NCI-H460 (cell line): ENCODE measurements at places on chromosomes 6 and 20.
A peak's percentile ranks its signal among the peaks of the same experiment; 100 is the strongest.

- no peak for DNase-seq
Observed at GRCh38 chr20:61562897-61563504, 310.9 kb downstream of the CDH4 start.

- no peak for DNase-seq
Observed at GRCh38 chr20:48769069-48769983, 58.5 kb downstream of the PREX1 start.

- no peak for DNase-seq
Observed at GRCh38 chr6:148528292-148528691, 185.7 kb downstream of the SASH1 start.

DNA sequence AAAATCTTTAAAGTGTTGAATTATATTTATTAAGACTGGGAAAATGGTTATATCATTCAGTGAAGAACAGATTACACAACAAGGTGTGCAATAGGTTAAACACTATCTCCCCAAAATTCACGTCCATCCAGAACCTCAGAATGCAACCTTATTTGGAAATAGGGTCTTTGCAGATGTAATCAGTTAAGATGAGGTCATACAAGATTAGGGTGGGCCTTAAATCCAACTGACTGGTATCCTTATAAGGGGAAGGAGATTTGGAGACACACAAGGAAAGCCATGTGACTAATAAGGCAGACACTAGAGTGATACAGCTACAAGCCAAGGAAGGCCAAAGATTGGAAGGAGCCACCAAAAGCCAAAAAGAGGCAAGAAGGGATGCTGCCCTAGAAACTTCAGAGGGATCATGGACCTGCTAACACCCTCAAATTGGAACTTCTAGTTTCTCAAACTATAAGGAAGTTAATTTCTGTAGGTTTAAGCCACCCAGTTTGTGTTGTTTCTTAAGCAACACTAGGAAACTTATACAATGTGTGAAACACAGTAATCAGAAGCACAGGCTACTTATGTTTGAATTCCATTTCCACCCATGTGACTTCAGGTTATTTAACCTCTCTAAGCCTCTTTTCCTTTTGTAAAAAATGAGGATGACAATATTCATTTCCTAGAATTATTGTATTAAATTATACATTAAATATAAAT, 16.9 kb downstream of the ILRUN start:
- DNase-seq, result no peak

DNA sequence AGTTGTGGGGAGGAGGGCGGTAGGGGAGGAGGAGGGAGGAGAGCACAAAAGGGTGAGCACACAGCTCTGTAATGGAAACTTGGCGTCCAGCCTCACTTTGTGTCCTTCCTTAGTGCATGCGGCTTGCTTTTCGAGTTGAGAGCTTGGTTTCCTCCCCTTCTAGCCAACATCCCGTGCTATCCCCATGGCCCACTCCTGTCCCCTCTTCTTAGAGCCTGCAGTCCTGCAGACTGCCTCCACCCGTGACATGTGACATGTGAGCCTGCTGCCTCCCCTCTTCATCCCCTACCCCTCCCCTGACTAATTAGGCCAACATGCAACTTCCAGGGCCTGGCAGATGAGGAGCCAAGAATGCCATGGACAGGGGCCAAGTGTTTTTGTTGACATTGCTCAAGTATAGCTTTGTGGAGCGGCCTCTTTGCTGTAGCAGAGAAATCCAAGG, 63.2 kb downstream of the SLC24A3 start:
- no peak for DNase-seq

GRCh38 chr20:58583176-58583575, 67.9 kb upstream of the STX16 start:
- DNase-seq, result no peak

- no peak for DNase-seq
Observed at GRCh38 chr20:50336661-50337060, 146.0 kb downstream of the CEBPB start.

DNA sequence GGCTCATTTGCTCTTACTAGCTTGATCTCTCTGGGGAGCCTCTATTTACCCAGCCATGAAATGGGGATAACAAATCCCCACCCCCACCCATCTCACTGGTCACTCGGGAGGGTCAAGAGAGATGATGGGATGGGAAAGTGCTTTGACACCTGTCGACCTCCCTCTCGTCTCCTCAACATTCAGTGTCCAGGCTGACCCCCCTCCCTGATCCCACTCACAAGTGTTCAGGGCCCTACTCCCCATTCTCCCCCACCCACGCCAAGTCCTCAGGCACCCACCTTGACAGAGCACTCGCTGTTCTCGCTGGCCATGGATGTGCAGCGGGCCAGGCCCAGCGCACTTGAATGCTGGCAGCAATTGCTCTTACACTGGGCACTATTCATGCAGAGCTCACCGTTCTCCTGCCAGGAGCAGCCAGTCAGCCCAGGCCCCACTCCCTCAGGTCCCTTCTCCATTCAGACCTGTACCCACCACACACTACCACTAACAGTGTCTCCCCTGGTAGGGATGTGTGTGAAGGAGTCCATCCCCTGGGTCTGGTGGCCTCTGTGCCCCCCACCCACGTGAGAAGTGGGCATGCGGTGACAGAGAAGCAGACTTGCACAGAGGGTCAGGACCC, 1.6 kb downstream of the CLPS start:
- no peak for DNase-seq

GRCh38 chr6:15444881-15445280, 199.0 kb downstream of the JARID2 start:
- peak; percentile 59 for DNase-seq

DNA sequence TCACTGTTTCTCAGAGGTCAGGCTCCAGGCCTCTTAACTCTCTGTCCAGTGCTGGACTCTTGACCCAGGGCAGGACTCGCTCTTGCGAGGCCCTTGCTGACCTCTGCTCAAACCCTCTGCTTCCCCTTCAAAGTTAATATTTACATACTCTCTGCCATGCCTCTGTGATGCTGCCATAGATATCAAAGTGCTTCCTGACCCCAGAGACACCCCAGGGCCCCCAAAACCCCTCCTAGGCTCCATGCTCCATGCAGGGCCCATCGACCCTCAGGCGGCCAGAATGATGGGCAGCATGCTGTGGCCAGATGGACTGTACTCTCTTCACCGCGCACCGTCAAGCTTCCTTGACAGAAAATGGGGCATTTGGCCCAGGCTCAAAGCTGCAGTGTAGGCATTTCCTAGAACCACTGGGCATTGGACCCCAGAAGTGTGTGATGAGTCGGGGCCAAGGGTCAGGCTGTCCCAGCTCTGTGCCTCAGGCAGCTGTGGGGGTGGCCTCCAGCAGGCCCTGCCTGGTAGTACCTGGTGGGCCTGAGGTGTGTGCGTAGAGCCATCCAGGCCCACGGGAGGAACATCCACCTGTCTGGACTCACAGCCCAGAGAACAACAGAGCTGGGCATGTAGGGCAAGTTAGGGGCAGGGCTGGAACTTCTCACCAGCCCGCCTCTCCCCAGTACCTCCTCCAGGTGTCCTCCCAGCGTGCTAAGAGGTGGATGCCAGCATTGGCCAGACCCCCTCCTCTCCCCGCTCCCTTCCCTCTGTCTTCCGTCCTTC, 142.8 kb downstream of the VEGFA start:
- DNase-seq, result no peak

- no peak for DNase-seq
Observed at GRCh38 chr6:112179631-112180030, 74.7 kb downstream of the LAMA4 start.

- DNase-seq, result no peak
Observed at GRCh38 chr6:43391440-43392031, 22.1 kb upstream of the ZNF318 start.

DNA sequence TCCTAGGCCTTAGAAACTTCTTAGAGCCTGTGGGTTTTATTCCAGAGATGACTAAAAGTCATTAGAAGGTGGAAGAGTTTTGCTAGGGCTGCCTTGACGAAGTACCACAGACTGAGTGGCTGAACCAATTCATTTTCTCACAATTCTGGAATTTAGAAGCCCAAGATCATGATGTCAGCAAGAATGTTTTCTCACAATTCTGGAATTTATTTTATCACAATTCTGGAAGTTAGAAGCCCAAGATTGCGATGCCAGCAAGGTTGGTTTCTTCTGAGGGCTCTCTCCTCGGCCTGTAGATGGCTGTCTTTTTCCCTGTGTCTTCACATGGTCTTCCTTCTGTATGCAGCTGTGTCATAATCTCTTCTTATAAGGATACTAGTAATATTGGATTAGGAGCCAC, 672.9 kb upstream of the MARCKS start:
- DNase-seq, result no peak

DNA sequence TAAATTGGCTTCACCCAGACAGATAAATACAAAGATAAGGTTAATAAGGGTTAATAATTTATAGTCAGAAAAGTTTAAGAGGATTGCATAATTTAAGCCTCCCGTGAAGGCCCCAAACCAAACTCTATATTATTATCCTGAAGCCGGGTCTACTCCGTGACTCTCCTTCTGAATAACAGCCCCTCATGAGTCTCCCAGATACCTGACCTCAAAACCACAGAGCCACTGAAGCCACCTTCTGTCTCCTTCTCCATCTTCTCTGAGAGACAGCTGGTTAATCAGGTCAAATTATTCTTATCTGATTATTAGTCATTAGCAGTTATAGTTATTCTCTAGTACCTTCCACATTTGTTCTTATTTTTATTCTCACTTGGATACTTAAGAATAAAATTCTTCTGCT, 569.2 kb upstream of the AGPAT4 start:
- DNase-seq, result no peak

DNA sequence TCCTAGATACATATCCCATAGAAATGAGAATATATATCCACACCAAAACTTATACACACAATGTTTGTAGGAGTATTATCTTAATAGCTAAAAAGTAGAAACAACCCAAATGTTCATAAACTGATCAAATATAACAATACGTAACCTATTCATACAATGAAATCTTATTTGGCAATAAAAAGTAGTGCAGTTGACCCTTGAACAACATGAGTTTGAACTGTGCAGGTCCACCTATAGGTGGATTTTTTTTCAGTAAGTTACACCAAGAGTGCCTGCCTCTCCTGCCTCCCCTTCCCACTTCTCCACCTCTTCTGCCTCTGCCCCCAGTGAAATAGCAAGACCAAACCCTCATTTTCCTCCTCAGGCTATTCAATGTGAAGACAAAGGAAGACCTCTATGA, 95.2 kb downstream of the AHI1 start:
- no peak for DNase-seq

DNA sequence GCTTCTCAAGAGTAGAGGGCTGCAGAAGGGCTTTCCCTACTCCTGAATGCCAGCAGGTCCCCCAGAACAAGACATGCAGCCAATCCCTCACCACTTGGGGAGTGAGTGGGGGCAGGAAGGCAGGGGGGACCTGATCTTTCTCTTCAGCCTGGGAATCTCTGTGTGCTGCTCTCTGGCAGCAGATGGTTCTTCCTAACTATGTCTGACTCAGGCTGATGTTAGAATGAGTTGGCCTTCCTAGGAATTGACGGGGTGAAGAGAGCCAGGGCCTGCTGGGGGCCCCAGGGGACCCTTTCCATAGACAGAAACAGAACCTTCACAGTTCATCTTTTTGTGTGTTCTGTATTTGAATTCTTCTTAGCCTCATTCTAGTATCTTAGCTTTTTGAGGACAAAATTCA, 29.0 kb upstream of the TCP11 start:
- no peak for DNase-seq

- no peak for DNase-seq
Observed at GRCh38 chr6:138678168-138678567, 95.4 kb upstream of the CCDC28A start.

DNA sequence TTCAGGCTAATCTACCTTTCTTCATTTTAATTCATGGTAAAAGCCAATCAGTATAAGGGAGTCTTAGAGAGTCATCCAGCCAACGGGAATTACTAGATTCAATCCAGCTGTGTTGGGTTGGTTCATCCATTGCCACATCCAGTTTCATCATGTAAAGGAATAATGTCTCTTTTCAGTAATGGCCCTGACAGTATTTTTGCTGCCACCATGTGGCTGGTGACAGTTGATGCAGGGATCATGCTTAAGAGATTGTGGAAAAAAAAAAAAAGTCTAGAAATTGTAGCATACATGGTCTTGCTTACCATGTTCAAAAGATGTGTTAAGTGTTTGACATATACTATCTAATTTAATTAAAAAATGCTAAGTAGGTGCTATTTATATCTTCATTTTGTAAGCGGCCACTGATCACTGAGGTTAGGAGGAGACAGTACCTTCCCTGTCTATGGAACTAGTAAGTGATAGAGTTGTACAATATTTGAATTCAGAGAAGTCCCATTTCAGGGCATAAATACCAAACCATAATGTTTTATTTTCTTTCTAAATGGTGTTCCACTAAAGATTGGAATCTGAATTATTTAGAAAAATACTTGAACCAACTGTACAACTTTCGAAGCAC, 135.9 kb downstream of the KHDRBS2 start:
- peak; percentile 23 for DNase-seq

DNA sequence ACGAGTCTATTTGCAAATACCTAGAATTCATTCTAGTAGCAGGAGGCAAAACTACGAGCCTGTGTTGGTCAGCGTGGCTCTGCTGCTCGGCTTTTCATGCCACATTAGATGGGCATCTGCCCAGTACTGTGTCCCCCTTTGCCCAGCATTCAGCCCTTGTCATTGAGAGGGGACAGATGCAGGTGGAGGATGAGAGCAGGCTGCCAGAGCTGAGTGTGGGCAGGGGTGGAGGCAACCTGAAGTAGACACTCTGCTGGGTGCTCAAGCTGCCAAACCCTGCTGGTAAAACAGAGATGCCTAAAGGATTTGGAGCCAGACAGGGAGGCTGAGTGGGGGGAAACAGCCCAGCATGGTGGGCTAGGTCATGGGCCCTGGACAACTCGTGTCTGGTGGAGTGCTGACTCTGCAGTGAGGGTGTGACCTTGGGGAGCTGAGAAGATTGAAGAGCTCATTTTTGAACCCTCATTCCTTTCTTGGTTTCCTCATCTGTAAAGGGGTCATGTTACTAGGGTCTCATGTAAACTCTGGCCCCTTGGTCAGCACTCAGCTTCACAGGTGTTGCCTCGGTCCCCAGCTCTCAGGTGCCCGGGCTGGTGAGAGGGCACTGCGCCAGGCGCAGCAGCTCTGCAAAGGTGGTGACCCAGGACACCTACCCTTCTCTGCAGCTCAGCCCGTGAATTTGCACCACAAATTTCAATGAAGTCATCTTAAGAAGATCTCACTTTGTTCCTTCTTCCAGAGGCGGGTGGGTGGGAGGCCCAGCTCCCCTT, 64.2 kb upstream of the BHLHE23 start:
- DNase-seq, result no peak

DNA sequence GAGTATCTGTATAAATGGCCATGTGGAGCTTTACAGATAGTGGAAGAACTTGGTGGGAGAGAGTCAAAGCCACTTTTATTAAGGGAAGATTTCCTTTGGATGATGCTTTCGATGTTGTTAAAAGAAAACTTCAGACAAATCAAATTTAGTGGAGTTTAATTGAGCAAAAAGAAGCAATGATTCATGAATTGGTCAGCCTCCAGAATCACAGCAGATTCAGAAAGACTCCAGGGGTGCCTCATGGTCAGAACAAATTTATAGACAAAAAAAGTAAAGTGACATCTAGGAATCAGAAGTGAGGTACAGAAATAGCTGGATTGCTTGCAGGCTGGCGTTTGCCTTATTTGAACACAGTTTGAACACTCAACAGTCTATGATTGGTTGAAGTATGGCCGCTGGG, 5.3 kb upstream of the CGA start:
- no peak for DNase-seq

GRCh38 chr6:149771925-149772324, 22.4 kb downstream of the PCMT1 start:
- no peak for DNase-seq
